ENCODE measurements at places on chromosomes 6 and 20.
A peak's percentile ranks its signal among the peaks of the same experiment; 100 is the strongest.

- DNase-seq = no peak
These were observed 50.4 kb downstream of the PHACTR1 start for GRCh38 chr6:12767016-12767415.

- DNase-seq = no peak
These were observed 664.2 kb upstream of the PTCHD4 start for GRCh38 chr6:48775157-48775556.

DNA sequence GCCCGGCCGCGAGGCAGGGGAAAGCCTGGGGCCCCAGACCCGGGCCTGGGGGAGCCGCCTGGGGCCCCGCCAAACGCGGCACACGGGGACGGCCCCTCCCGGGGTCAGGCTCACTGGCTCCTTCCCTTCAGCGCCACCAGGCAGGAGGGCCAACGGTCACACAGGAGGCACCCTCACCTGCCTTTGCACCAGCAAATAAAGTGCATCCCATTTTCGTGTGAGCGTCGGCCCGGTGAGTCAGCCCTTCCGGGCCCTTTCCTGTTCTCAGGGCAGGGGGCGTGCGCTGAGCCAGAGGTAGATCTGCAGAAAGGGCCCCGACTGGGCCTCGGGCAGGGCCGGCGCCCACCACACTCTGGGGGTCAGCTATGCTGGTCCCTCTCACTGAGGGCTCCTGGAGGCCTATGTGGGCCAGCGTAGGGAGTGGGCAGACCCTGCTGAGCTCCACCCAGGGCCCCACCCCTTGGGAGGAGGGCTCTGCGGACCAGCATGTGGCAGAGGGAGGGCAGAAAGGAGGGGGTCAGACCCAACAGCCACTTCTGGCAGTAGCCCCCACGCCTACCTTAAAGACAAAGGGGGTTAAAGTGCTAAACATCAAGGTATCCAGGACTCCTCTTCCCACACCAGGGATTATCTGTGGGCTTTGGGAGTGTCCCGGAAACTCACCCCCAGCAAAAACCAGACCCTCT, 931 bp upstream of the UCKL1 start:
- peak; percentile 63 for DNase-seq

DNA sequence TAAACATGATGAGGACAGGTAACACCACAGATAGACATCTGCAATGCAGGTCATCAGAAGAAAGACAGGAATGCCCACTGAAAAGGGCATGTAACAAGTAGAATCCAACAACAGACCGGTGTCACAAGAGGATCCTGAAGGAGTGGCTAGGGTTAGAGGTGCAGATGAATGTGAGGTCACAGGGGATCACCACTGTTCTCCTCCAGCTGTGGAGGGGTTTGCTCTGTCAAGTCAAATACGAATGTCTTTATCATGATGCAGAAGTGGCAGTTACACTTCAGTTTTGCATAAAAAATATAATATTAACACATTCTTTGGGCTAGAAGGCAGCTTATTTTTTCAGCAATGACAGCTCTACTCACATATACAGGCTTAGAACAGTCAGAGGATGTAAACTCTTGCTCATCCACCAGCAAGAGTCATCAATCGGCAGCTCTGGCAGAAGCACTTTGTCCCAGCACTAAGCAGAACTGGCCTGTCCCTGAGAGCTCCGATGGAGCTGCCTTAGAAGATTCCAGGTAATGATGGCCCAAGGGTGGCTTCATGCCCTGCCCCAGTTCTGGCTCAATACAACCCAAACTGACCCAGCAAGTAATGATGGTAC, 130.4 kb upstream of the TRAF3IP2 start:
- DNase-seq = no peak

GRCh38 chr20:10357061-10357708, 76.8 kb downstream of the MKKS start:
- no peak for DNase-seq

- DNase-seq = no peak
These were observed 488.0 kb upstream of the NOX3 start for GRCh38 chr6:155943635-155944034.

DNA sequence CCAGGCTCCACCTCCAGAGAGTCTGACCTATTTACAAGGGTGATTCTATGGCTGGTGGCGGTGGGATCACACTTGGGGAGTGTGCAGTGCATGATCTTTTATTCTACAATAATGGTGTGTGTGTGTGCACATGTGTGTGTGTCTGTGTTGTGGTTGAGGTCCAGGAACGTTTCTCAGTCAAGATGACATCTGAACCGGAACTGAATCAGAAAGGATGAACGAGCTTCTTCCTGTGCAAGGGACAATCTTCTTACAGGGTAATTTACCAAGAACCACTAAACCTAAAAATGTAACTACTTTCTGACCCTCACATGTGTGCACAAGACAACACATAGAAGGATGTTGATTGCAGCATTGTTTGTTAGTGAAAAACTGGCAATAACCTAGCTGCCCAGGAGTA, 8.6 kb downstream of the MMP9 start:
- DNase-seq = no peak

GRCh38 chr6:130882370-130882769, 55.2 kb downstream of the SMLR1 start:
- DNase-seq = no peak

DNA sequence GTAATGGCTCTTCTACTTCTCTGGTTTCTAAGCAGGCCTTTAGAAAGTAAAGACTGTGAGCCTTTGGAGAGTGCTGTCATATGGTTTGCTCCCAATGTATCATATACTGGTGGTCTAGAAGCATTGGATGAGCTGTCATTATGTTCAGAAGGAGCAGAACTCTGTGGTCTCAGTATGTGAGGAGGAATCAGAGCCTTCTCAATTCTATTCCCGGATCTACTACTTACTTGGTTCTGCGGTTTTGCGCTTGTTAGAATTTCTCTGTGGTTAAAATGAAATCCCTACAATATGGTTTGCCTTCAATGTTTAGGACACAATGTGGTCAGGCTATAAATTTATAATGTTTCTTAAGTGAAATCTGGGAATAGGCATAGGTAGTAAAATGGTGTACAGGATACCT, 64.6 kb downstream of the RWDD2A start:
- DNase-seq = no peak

- DNase-seq = no peak
These were observed 1.9 kb upstream of the NR2E1 start for GRCh38 chr6:108163644-108164542.

- DNase-seq = no peak
These were observed 33.6 kb downstream of the COL20A1 start for GRCh38 chr20:63326314-63327230.

- DNase-seq = no peak
These were observed 516.7 kb downstream of the C6orf118 start for GRCh38 chr6:164792666-164793065.

GRCh38 chr6:156781861-156782631, 4.9 kb downstream of the ARID1B start:
- DNase-seq = no peak

DNA sequence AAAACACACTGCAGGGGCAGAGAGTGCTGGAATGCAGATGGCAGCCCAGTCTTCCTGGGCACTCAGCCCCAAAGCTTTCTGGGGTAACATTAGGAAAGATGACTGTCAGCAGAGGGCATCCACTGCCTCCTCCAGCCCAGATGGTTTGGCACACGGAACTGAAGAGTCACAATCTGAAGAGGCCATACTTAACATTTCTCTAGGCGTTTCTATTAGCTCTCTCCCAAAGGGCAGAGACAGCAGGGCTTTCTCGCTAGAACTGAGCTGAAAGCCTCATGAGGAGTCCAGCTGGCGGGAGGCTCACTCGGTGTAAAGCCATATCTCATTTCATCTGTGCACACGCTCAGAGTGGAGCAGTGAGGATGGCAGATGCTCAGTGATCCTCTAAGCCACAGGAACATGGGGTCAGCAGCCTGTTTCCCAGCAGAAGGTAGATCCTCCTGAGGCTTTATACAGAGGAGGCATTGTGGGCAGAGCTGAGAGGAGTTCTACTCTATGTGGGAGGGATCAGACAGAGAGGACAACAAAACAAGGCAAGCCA, 28.1 kb downstream of the ALDH8A1 start:
- no peak for DNase-seq

GRCh38 chr20:54013471-54013870, 56.9 kb downstream of the BCAS1 start:
- no peak for DNase-seq

DNA sequence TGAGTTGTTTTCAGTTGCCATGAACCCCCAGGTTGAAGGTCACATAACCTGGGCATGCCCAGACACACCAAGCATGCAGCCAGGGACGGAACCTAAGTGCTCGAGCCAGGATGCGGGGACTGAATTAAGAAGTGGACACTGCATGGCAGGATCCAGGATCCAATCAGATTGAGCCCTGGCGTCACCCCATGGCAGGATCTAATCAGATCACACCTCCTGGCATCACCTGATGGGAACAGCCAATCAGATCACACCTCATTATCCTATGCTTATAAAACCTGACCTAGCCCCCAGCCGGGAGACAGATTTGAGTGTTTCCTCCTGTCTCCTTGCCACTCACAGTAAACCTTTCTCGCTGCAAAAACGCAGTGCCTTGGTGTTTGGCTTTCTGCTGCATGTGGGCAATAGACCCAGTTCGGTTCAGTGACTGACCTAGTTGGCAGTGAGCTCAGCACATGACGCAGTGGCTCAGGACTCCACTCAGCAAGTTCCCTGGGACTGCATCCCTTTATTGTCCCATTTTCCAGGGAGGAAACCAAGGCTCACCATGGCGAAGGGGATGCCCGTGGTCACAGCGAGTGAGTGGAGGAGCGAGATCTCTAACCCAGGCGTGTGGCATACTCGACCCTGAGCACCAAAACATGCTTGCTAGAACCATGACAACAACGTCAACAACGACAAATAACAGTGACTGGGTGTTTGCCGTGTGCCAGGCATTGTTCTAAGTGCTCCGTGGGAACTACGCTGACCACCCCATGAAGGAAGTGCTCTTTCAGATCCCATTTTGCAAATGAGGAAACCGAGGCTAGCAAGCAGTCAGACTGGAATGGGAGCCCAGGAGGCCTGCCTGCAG, 66.3 kb downstream of the RBM38 start:
- no peak for DNase-seq

- DNase-seq = peak; percentile 21
These were observed 38.3 kb downstream of the HECA start for GRCh38 chr6:139173172-139173571.

- no peak for DNase-seq
These were observed 337.9 kb downstream of the TAF4 start for GRCh38 chr20:61727761-61728160.

- no peak for DNase-seq
These were observed 60.1 kb upstream of the LRRC1 start for GRCh38 chr6:53734473-53735299.

DNA sequence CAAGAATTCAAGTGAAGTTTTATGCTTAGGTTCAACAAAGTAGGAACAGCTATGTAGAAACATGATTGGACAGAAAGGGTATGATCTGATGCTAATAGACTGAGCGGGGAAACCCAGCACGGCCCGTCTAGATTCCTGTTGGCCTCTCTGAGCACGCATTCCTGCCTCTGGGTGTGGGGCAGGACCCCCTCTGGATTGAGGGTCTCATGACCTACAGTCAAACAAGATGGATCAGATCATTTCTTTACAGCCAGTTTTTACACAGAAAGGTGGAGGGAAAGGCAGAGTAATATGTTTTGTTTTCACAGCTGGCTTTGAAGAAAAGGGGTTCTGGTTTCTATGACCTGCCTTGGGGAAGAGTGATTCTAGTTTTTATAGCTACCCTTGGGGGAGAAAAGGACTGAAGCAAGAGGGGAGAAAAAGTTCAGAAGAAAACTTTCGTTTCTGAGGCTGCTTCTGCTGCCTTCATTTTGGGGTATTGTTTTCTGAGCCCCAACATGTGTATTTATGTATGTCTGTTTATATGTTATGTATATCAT, 99.6 kb upstream of the SLC22A16 start:
- no peak for DNase-seq

DNA sequence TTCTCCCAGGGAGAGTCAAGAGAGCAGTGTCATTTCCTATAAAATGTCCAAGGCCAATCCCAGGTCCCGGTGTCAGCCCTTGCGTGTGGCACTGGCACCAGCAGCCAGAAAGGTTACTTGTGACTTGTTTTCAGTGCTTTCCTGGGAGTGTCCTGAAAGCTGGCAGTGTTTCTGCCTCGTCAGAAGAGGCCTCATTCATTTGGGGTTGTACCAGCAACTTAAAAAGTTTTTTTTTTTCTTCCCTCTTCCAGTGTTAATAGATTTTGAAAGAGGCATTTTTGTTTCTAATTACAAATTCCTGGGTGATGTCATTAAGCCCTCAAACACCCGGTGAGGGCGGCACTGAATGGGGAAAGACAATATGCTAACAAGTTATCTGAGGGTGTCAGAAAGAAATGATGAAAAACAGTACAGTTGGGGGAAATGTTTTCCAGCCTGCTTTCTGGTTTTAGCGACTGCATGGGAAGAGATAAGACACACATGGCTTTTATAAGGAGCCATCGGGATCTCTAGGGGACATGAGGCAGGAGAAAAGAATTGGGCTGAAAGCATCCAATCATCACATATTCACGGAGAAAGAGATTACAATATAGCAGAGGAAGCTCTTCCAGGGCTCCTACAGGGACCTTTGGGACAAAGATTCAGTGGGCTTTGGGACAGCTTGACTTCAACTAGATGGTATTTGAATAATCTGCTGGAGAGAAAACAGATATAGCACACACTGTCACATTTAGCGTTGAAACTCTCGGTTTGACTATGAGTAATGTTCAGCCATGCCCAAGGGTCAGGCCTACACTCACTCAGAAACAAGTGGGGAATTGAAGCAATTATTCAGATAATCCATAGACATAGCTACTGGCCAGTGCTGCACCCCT, 153.0 kb downstream of the BCAS1 start:
- DNase-seq = no peak

- no peak for DNase-seq
These were observed 453.0 kb downstream of the LMBRD1 start for GRCh38 chr6:69343851-69344250.

DNA sequence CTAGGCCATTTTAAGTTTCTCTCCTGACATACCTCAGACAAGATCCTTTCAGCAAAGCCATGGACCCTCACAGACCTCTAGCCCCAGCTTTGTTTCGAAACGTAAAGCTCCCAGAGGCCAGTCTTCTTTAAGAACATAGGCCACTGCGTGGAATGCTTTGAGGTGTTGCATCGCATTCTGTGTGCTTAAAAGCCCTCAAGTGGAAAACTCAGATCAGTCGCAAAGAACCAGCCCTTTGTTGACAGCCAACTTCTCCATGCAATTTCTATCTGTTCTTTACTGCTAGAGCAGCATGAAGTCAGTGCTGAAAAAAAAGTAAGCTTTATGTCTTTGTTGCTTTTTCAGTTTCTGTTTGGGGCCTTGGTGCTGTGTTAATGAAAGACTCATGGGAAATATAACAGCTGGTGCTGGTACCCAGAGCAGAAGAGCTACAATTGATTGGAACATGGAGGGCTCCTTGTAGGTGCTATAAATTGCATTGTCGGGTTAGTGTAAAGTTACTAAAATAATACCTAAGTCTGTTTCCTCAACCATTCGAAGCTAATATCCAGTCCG, 142.6 kb downstream of the MAP3K7 start:
- DNase-seq = no peak

DNA sequence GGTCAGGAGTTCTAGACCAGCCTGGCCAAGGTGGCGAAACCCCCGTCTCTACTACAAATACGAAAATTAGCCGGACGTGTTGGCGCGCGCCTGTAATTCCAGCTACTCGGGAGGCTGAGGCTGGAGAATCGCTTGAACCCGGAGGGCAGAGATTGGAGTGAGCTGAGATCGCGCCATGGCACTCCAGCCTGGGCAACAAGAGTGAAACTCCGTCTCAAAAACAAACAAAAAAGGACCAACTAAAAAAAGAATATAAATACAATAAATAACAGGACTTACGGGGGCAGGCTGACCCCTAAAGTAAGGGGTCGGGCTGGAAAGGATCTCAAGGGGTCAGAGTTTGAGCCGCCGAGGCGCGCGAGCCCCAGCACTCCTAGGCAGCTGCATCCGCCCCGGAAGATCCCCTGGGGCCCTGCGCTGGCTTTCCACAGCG, 509 bp upstream of the TPD52L2 start:
- DNase-seq = no peak
